ENCODE measurements at places on chromosomes 13 and 19. TPM values are rescaled to one million over a fixed set of nuclear protein-coding genes. Genes with fewer than 3 reads are reported as not detected.
A peak's percentile ranks its signal among the peaks of the same experiment; 100 is the strongest.

DNA sequence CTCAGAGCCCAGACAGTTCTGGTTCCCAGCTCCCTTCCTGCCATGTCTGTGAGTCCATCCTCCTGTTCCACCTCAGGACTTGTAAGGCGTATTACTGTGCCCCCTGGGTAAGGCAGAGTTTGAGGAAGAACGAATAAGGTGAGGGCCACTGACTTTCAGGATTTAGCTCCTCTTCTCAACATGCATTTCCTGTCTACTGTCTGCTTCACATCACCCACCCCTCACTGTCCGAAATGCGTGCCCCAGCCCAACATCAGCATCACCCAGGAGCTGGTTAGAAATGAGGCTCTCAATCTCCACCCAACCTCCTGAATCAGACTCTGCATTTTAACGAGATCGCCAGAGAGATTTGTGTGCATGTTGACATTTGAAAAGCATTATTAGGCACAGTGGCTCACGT is 44.4 kb downstream of the IRS2 start:
- ATAC-seq = no peak

DNA sequence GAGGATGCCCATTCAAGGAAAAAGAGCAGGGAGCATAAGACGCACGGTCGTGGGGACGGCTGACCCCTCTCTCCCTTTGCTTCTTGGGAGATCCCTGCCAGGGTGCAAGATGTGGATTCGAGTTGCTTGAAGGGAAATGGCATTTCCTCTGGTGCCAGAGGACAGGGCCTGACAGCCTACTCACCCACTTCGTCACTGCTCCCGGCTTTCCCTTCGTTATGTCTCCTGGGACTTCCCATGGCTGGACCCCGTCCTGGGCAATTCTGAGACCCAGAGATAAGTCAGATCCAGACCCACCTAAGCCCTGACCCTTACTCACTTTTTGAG is 1.2 kb downstream of the TBC1D17 start:
- no peak for ATAC-seq

DNA sequence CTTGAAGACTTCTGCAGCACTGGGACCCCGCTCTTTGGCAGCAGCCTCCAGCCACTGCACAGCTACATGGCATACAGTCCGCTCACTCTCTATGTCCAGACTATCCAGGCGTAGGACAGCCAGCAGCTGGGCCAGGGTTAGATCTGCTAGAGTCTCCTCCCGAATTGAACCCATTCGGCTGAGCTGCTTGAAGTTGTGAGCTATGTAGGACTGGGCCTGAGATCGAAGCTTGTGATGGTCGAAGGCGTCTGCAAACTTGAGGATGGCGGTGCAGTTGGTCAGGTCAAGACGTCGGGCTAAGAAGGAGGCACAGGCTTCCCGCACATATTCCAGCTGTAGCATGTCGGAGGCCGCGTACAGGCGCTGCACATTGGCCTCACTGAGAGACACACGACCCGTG is 900 bp downstream of the KBTBD7 start:
- no peak for ATAC-seq

- no peak for ATAC-seq
Measured at GRCh38 chr13:40275636-40276035, 390.8 kb downstream of the FOXO1 start.

DNA sequence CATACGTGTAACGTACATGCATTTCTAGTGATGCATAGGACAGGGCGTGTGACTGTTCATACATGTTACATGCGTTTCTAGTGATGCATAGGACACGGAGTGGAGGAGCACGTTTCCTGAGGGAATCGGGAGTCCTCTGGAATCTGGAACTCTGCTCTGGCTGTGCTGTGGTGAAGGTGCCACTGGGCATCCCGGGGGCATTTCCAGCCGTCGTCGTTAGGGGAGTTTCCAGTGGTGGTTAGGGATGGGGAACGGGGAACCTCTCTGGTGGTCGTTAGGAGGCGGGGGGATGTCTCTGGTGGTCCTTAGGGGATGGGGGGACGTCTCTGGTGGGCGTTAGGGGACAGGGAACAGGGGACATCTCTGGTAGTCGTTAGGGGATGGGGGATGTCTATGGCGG is 209.6 kb upstream of the SOX1 start:
- ATAC-seq = no peak

DNA sequence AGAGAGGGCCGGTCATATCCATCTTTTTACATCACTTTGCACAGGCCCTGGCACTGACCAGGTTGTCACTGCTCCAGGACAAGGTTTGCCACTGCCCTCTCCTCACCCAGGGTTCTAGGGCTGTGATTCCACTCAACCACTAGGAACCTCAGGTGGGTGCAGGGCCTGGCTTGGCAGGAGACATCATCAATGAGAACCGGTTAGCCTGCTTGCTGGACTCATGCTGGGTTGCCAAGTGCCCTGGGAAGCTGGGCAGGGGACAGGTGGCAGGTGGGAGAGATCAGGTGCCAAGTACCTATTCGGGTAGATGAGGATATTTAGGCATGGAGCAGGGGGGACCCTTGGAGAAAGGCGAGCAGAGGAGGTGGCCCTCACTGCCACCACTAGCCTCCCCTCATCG is 4.2 kb upstream of the CERS4 start:
- ATAC-seq = no peak

- no peak for ATAC-seq
Measured at GRCh38 chr13:25468325-25469168, 96.8 kb downstream of the ATP8A2 start.

DNA sequence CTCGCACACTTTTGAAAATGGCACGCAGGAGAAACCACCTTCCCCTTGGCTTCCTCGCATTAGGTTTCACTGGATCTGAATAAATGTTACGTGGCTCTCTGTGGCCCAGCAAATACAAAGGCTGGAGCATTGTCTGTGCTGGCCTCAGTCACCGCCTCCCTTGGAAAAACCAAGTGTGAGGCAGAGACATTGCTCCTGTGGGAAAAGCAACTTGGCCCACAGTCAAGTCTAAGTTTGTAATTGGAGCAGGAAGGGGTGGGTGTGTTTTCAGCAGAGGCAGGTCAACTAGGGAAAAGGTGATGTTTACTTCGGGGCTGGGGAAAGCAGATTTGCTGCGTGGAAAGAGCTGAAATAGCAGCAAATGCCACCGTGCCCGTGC is 101.6 kb downstream of the IRS2 start:
- ATAC-seq = peak; percentile 46

GRCh38 chr19:13040232-13040947 is 45.1 kb downstream of the NFIX start:
- no peak for ATAC-seq

DNA sequence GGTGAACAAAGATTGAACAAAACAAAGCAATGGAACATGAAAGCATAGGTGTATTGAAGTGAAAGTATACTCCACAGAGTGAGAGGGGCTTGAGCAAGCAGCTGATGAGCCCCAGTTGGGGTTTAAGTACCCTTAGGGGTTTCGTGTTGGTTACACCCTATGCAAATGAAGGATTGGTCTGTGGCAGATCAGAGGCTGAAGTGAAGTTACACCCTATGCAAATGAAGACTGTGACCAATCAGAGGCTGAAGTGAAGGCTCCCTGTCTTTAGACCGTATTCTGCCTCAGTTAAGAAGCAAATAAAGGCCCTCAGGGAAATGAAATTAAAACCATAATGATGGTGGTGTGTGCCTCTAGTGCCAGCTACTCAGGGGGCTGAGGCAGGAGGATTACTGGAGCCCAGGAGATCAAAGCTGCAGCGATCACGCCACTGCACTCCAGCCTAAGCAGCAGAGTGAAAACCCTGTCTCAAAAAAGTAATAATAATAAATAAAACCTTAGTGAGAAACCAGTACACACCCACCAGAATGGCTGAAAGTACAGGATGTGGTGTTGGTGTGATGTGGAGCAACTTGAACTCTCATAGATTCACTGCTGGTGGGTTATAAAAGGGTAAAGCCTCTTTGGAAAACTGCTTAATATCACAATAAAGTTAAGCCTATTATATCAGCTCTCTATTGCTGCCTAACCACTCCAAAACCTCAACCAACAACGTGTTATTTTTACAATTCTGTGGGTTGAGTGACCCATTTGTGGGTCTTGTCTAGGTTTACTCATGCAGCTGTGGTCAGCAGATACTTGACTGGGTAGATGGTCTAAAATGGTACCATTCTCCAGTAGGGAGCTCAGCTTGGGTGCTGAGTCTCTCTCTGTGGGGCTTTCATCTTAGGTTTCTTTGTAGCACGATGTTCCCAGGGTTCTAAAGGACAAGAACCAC is 12.8 kb upstream of the UPF3A start:
- no peak for ATAC-seq

DNA sequence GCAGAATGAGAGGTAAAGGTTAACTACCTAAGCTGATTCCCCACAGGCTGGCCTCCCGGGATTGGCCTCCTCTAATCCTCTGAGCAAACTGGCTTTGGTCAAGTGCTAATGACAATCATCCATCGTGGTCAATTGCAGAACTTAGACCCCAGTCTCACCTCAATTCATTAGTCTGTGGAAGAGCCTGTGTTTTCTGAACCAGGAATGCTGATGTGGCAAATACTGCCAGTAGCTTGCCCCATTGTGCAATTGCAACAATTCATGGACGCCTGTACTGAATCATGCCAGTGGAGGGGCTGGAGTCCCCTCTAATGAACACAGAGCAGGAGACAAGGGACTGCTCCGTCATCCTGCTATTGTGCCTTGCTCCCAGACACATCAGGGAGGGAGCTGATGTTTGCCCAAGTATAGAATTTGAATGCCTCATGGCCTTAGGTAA is 1256.5 kb downstream of the EFNB2 start:
- ATAC-seq = no peak

DNA sequence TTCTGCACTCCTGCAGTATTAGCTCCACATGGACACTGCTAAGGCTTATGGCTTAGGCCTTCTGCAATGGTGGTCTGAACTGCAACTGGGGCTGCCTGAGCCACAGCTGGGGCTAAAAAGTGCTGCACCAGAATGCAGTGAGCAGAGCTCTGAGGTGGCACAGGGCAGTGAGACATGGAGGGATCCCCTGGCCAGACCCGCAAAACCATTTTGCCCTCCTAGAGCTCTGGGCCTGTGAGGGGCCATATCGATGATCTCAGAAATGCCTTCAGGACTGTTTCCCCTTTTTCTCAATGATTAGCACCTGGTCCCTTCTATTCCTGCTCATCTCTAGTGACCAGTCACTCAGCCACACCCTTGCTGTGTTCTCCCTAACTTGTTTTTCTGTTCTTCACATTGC is 397.7 kb downstream of the UQCRFS1 start:
- no peak for ATAC-seq

DNA sequence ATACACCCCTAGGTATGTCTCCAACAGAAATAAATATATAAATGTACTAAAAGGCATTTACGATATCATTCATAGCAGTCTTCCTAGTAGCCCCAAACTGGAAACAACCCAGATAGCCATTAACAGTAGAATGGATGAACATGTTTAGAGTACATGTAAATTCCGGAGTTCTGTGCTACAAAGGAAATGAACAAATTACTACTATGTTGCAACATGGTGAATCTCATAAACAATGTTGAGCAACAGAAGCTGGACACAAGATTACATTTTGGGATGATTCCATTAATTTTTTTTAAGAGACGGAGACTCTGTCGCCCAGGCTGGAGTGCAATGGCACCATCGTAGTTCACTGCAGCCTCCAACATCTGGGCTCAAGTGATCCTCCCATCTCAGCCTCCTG is 5.9 kb upstream of the SLC7A10 start:
- ATAC-seq = peak; percentile 37

- ATAC-seq = no peak
Measured at GRCh38 chr13:71702253-71702652, 164.8 kb downstream of the DACH1 start.

DNA sequence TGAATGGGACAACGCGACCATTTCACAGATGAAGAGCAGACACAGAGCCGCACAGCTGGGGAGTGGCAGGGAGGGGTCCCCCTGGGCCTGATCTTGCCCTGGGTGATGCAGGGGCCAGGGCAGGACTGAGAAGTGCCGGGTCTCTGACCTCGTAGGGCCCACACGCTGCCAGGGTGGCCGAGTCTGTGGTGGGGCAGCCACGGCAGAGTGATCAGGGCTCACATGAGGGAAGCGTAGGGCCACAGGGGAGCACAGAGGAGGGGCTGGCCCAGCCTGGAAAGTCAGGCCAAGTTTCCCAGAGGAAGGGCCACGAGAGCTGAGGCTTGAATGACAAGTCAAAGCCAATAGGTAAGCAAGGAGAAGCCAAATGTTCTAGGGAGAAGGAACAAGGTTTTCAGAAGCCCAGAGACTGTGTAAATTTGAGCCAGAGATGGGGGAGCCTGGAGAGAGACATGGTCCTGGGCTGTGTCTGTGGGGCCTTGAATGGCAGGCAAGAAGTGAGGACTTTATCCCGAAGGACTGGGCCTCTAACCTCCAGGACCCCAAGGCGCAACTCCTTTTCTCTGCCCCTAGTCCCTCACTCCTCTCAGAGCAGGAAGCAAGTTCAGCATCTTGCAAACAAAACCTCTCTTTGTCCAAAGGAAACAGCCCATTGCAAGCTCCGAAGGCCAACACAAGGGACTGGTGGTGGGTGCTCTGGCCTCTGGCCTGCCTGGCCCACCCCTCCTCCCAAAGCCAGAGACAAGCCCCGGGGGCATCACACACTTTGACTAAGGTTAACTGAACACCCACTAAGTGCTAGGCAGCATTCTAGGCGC is 31.7 kb upstream of the FXYD3 start:
- ATAC-seq = no peak

- peak; percentile 74 for ATAC-seq
Measured at GRCh38 chr19:47036097-47036651, 12.2 kb downstream of the TMEM160 start.

GRCh38 chr19:46654621-46655152 is 6.3 kb downstream of the DACT3 start:
- peak; percentile 54 for ATAC-seq

- no peak for ATAC-seq
Measured at GRCh38 chr19:21492947-21493906, 12.2 kb upstream of the ZNF429 start.

DNA sequence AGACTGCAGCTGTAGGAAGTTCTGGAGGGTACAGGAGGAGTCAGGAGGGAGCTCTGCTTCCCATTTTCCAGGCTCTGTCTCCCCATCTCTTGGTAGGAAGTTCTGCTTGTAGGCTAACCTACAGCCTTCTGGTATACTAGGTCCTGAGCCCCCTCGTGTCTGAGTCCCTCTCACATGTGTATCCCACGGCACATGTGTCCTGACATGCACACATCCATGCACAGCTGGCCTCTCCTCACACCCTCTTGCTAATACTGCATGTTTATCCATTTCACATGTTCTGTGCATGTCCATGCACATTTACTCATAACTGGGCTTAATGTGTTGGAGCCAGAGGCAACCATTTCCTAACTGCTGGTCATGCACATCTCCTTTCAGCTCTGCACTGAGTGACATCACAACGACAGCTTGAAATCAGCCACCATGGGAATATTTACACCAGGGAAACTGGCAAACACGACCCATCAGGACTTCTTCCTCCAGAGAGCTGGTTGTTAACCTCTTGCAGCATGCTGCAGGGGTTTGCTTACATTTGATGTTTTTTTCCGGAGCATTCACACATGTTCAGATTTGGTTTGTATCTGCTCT is 3.0 kb downstream of the CD209 start:
- no peak for ATAC-seq

The ADGRE3 gene
- not detected for total RNA-seq

The ZNF497 gene
- total RNA-seq = 1.8 TPM

The ZNF799 gene
- 7.8 TPM for total RNA-seq

The ATP1A3 gene
- not detected for total RNA-seq

The FGF22 gene
- total RNA-seq = 1.3 TPM

The EBPL gene
- 38.8 TPM for total RNA-seq

The TMEM150B gene
- total RNA-seq = 2.2 TPM

The CALM3 gene
- 193 TPM for total RNA-seq

The PTH2 gene
- total RNA-seq = not detected

All from gastroesophageal sphincter (tissue), 4 donors.